Activated T-cell treated with anti-CD3 and anti-CD28 coated beads, Interleukin-2, amount 50 U/mL, for 24 hours (primary cell): ENCODE measurements at places on chromosomes 11 and 22.

DNA sequence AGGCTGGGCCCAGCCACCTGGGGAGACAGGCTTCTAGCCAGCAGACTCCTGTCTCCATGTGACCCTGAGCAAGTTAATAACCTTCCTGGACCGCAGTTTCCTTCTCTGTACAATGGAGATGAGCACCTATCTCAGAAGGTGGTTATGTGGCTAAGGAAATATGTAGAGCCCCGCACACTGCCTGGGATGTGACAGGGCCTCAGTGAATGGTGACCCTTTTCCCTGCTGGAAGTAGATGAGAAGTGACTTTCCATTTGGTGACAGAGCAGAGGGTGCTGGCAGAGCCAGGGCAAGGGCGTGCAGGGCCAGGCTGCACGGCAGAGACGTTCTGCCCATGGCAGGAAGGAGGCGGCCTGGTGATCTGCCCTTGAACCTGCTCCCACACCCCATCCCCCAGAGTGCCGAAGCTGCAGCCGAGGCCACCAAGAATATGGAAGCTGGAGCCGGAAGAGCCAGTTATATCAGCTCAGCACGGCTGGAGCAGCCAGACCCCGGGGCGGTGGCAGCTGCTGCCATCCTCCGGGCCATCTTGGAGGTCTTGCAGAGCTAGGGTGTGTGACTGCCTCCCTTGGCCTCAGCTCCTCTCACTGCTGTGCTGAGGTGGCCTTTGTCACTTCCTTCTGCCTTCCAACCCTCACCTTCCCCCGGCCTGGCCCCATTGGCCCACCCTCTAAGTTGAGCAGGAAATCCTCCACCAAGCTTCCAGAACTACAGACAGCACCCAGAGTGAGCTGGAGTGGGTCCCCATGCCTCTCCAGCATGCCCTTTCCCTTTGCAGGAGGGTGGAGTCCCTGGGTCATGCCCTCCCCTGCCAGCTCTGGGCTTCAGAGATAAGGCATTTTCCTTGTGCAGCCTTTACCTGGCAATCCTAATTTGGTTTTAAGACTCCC is 13.2 kb downstream of the TKFC start:
- H3K27ac ChIP-seq, result peak overlapping the region; percentile 22
- no peaks in the 10 kb centered on the region for H3K4me1 ChIP-seq
- H3K4me3 ChIP-seq, result no peak overlapping the region
- H3K27me3 ChIP-seq, result no peaks in the 10 kb centered on the region

DNA sequence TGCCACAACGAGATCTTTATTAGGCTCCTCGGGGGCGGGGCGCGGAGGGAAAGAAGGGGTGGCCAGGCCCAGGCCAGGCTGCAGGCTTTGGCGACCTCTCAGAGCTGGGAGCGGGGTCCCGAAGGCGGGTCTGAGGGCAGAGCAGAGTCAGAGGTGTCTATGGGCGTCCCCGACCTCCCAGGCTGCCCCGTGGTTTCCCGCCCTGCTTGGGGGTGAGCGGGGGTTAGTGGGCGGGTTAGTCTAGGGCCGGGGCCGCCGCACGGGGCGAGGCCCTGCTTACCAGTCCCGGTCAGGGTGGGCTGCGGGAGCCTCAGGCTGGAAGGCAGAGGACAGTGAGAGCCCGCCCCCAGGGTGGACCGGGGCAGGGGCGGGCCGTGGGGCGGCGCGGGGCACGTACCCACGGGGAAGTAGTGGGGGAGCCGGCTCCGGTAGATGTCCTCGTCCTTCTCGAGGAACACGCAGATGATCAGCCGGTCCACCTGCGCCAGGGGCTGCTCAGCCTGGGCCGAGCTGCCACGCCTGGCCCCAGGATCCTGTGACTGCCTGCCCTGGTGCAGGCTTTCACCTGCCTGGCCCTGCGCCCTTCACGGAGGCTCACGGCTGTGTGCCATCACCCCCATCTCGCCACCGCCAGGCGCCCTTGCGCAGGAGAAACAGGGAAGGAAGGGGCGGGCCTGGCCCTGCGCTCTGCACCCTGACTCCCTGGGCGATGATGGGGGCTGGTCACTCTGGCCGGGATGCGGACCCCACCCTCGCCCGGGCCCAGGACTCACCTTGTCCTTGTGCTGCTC is 12.5 kb downstream of the OTUB1 start:
- H3K27me3 ChIP-seq, result peaks cover 7% of the 10 kb centered on the region
- peaks cover 10% of the 10 kb centered on the region for H3K4me1 ChIP-seq
- DNase-seq, result no peak
- H3K4me3 ChIP-seq, result no peak overlapping the region

DNA sequence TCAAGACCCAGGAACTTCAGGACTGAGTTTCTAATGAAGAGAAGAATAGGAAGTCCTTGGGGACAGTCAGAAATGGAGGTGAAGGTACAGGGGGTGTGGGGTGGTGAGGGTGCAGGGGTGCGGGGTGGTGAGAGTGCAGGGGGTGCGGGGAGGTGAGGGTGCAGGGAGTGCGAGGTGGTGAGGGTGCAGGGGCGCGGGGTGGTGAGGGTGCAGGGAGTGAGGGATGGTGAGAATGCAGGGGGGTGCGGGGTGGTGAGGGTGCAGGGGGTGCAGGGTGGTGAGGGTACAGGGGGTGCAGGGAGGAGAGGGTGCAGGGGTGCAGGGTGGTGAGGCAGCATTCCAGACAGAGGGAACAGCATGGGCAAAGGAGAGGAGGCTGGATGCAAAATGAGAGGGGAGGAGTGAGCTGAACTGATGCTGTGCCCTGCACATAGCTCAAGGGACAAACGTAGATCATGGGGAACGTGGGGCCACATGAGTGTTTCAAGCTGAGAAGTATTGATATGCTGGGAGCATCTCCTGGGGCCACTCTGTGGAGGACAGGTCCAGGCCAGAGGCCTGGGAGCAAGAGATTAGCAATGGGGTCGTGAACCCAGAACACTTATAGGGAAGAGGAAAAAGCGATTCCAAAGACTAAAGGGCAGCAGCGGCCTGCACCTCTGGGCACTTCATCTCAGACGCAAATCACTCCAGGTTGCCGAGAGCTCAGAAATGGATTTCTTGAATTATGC is 23.7 kb upstream of the DAGLA start:
- H3K4me3 ChIP-seq, result no peak overlapping the region
- no peaks in the 10 kb centered on the region for H3K4me1 ChIP-seq
- no peak overlapping the region for H3K27ac ChIP-seq
- DNase-seq, result no peak

- H3K4me3 ChIP-seq, result no peak overlapping the region
- no peak for DNase-seq
- no peaks in the 10 kb centered on the region for H3K4me1 ChIP-seq
- no peak overlapping the region for H3K27ac ChIP-seq
- peaks cover 3% of the 10 kb centered on the region for H3K27me3 ChIP-seq
- no peaks in the 10 kb centered on the region for H3K36me3 ChIP-seq
These were observed 170.3 kb downstream of the CADM1 start for GRCh38 chr11:115333949-115334348.

- H3K4me3 ChIP-seq, result no peak overlapping the region
- peaks cover 6% of the 10 kb centered on the region for H3K4me1 ChIP-seq
- no peaks in the 10 kb centered on the region for H3K36me3 ChIP-seq
- no peak for DNase-seq
- H3K27me3 ChIP-seq, result peaks cover 43% of the 10 kb centered on the region
These were observed 3.5 kb downstream of the PLXNB2 start for GRCh38 chr22:50303848-50304527.

GRCh38 chr22:34966980-34967565 is 98.9 kb upstream of the ISX start:
- H3K4me1 ChIP-seq, result no peaks in the 10 kb centered on the region
- DNase-seq, result no peak
- peaks cover 2% of the 10 kb centered on the region for H3K27me3 ChIP-seq

DNA sequence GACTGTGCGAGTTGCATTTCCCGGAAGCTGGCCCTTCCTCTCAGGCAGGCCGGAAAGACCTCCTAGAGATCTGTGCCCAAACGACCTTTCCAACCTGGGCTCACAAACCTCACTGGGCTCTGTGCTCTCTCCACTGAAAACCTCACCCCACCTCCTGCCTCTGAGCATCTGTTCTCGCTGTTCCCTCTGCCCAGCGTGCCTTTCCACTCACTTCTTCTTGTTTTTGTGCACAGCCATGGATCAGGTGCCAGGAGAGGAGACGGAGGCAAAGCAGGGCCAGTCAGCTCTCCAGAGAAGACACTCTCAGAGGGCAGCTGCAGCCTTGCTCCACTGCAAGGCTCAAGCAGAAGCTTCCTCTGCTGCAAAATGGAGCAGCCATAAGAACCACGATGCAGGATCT is 10.9 kb upstream of the CPT1A start:
- no peak for DNase-seq
- H3K36me3 ChIP-seq, result no peaks in the 10 kb centered on the region
- H3K4me1 ChIP-seq, result peaks cover 2% of the 10 kb centered on the region

DNA sequence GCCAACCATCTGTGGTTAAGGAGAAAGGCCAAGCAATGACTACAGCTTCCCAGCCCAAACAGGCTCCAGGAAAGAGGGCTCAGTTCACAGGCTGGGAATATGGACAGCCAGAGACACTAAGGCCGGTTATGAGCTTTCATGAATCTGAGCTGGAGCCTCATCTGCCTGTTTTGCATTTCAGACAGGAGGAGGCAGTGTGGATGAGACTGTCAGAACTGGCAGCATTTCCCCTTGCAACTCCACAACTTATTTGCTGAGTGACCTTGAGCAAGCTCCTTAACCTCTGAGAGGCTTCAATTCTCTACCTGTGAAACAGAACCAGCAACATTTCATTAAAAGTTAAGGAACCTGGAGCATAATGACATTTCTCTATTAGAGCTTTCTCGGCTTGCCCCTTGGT is 264.0 kb downstream of the ETS1 start:
- peak overlapping the region; percentile 55 for H3K4me3 ChIP-seq
- peaks cover 90% of the 10 kb centered on the region for H3K4me1 ChIP-seq
- H3K36me3 ChIP-seq, result peaks cover 15% of the 10 kb centered on the region
- no peak for DNase-seq

GRCh38 chr11:117761993-117762392 is 35.0 kb downstream of the DSCAML1 start:
- no peaks in the 10 kb centered on the region for H3K36me3 ChIP-seq
- H3K27me3 ChIP-seq, result peaks cover 2% of the 10 kb centered on the region
- no peak overlapping the region for H3K4me3 ChIP-seq
- DNase-seq, result no peak

DNA sequence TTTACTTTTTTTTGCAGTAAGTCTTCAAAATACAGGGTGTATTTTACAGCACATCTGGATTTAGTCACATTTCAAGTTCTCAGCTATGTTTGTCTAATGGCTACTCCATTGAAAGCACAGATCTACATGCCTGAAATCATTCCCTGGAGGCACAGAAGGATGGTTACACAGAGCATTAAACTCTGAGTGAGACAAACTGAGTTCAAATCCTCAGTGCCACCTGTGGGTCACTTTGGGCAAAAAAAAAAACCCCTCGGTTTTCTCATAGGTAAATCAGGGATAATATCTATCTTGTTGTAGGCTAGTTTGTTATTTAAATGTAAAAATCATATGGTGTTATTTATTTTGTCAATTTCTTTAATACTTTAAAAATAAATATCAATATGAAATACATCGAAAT is 7.7 kb downstream of the ANKRD49 start:
- peaks cover 53% of the 10 kb centered on the region for H3K36me3 ChIP-seq
- H3K27me3 ChIP-seq, result no peaks in the 10 kb centered on the region
- H3K4me3 ChIP-seq, result no peak overlapping the region
- no peak overlapping the region for H3K27ac ChIP-seq
- no peak for DNase-seq

- H3K36me3 ChIP-seq, result no peaks in the 10 kb centered on the region
- no peak overlapping the region for H3K4me3 ChIP-seq
- peak; percentile 88 for DNase-seq
- no peaks in the 10 kb centered on the region for H3K27me3 ChIP-seq
- H3K4me1 ChIP-seq, result peaks cover 3% of the 10 kb centered on the region
These were observed 33.8 kb upstream of the PPARA start for GRCh38 chr22:46116491-46116958.

GRCh38 chr22:27477171-27477570 is 324.4 kb downstream of the MN1 start:
- H3K27ac ChIP-seq, result no peak overlapping the region
- H3K27me3 ChIP-seq, result no peaks in the 10 kb centered on the region
- H3K36me3 ChIP-seq, result no peaks in the 10 kb centered on the region
- no peak for DNase-seq
- no peak overlapping the region for H3K4me3 ChIP-seq

- H3K36me3 ChIP-seq, result no peaks in the 10 kb centered on the region
- DNase-seq, result no peak
- H3K4me3 ChIP-seq, result no peak overlapping the region
- no peak overlapping the region for H3K27ac ChIP-seq
These were observed 140.8 kb downstream of the CADM1 start for GRCh38 chr11:115363426-115363825.

- DNase-seq, result no peak
- H3K4me3 ChIP-seq, result no peak overlapping the region
- no peaks in the 10 kb centered on the region for H3K36me3 ChIP-seq
- no peaks in the 10 kb centered on the region for H3K27me3 ChIP-seq
- no peaks in the 10 kb centered on the region for H3K4me1 ChIP-seq
These were observed 76.0 kb downstream of the ST3GAL4 start for GRCh38 chr11:126431401-126432064.

DNA sequence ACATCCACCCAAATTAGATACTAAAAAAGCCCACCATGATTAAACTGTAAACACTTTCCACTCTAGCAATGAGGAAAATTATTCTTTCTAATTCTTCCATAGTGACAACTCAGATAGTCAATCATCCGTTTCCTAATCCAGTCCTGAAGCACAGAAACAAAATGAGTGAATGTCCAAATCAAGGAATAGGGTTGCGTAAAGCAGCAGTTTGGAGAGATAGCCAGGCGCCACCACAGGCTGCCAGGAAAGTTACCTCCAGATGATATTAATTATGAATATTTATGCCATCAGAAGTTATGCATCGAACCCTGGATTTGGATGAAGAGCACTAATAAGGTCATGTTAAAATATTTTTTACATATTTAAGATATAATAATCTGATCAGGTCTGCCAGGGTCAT is 63.2 kb downstream of the ETS1 start:
- no peaks in the 10 kb centered on the region for H3K27me3 ChIP-seq
- peak overlapping the region; percentile 97 for H3K27ac ChIP-seq
- peak overlapping the region; percentile 96 for H3K4me3 ChIP-seq
- H3K36me3 ChIP-seq, result peaks cover 36% of the 10 kb centered on the region
- DNase-seq, result no peak
- H3K4me1 ChIP-seq, result peaks cover 63% of the 10 kb centered on the region

DNA sequence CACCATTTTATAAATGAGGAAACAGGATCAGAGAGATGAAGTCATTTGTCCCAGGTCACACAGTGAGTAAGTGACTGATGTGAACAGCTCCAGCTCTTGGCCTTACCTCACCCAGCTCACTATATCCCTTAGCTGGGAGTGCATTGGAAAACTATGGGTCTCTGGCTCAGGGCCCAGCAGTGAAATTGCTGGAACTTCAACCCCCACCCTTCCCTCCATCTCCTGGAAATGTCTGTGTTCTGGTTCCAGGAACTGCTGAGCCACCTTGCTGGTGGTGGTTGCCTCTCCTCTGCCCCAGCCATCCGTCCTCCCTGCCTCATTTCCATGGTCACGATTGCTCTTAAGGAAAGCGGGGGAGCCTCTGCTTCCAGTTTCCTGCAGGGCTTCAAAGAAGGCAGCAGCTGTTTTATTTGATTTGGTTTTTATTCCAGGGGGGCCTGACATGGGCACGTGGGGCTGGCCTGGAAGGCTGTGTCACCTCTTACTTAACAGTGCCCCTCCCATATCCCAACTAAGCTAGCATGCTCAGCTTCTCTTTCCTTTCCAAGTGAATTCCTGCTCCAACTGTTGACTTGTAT is 46.2 kb upstream of the CSTF3 start:
- no peak overlapping the region for H3K27ac ChIP-seq
- H3K36me3 ChIP-seq, result no peaks in the 10 kb centered on the region
- no peak for DNase-seq
